Activated CD8-positive, alpha-beta T cell treated with anti-CD3 and anti-CD28 coated beads for 36 hours (primary cell): ENCODE measurements at places on chromosomes 5 and 9. TPM values are rescaled to one million over a fixed set of nuclear protein-coding genes. Genes with fewer than 3 reads are reported as not detected.

Gene IFNA2
- total RNA-seq, result not detected

Gene GDNF
- total RNA-seq, result not detected

Gene TIMD4
- total RNA-seq, result 1.2 TPM

GRCh38 chr5:39566029-39566428 is 141.2 kb upstream of the DAB2 start:
- DNase-seq, result no peak

GRCh38 chr9:29393064-29393463 is 1819.8 kb upstream of the C9orf72 start:
- DNase-seq, result no peak

GRCh38 chr5:80094236-80094738 is 59.1 kb downstream of the THBS4 start:
- DNase-seq, result no peak

DNA sequence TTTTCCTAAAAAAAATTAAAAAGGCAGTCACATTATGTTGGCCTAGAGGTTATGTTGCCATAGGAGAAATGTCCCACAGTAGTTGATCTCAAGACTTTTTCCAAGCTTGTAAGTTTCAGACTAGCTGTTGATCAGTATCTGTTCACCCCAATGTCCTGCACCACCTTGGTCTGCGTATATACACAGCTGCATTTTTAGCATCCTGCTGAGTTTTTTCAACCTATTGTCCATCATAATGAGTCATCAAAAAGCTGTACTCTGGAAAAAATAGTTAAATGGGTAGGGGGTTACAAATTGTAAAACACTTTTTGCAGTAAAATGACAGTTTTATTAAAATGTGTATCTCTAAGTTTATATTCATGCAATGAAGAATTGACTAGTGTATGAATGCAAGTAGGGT is 53.2 kb upstream of the TMEM171 start:
- DNase-seq, result no peak

- DNase-seq, result no peak
These were observed 249.6 kb upstream of the EDIL3 start for GRCh38 chr5:84634256-84634655.

Gene GARIN3
- 1.1 TPM for total RNA-seq

- no peak for DNase-seq
These were observed 41.8 kb downstream of the UGCG start for GRCh38 chr9:111938427-111938800.

GRCh38 chr9:89544279-89544661 is 46.4 kb upstream of the SEMA4D start:
- no peak for DNase-seq

GRCh38 chr5:109496112-109496511 is 86.3 kb upstream of the PJA2 start:
- DNase-seq, result no peak

- no peak for DNase-seq
These were observed 3.6 kb downstream of the CEP78 start for GRCh38 chr9:78239506-78239905.

DNA sequence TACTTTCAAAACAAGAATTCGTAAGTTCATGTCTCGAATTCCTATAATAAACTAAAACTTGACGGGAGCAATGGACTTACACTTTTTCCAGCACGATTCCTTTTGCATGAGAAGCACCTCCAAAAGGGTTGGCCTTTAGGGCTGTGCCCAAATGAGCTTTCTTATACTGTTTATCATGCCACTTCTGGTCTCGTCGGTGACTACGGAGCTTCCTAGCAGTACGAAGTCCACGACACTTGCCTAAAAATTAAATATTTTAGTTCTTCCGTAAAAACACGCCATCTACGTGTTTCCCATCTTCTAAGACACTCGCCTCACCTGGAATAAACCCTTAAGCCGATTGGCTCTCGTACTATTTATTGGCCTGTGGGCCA is 554 bp downstream of the RPS23 start:
- DNase-seq, result no peak

DNA sequence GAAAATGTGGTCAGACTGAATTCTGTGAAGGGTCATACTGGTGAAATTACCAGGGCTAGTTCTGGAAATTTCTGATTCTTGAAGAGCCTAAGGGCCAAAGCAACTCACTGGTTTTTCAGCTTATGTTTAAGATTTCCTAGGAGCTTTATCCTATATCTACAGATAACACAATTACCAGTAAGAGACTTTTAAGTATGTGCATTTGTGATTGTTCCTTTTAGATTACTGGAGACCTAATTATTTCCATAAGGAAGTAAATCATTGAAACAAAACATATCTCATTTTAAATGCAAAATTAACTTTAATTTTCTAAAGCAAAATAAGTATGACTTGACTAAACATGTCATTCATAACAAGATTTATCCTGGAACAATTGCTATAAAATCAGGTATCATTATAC is 134.2 kb downstream of the MPDZ start:
- DNase-seq, result no peak

Gene DMRT3
- total RNA-seq, result not detected

Gene C9orf153
- total RNA-seq, result 0.40 TPM

DNA sequence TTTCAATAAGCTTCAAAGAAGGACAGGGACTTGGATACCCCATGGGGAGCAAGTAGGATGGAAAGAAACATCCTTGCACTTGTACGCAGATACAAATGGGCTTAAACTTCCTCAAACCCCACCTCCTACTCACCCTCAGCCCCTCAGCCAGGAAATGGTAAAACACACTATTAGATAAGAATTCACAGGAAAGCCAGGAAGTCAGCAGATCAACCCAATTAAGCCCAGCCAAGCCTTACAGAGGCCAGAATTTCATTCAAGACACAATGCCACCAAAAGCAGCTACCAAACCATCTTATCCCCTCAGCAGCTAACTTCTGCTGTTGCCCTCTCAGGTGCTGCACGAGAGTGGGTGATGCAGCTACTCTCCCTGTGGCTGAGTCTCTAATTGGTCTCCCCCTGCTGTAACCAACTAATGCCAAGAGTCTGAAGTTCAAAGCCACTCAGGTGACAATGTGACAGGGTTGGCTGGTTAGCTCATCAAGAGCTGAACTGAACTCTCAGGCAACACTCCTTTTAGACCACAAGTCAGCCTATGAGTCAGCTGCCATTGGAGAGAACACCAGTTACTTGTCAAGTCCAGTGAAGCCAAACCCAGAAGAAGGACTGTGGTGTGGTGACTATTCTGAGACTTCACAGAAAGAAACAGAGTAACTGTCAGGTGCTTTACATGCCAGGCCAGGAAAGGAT is 201.9 kb downstream of the ZNF608 start:
- no peak for DNase-seq
